Natural killer cell treated with Interleukin-12 subunit alpha and Interleukin-12 subunit beta and Interleukin-15 and Interleukin-18, amount 100 ng/mL, for 72 hours (primary cell): ENCODE measurements at places on chromosomes 2 and 18. TPM values are rescaled to one million over a fixed set of nuclear protein-coding genes. Genes with fewer than 3 reads are reported as not detected.

The KIAA2012 gene
- not detected for total RNA-seq

The CYB5A gene
- total RNA-seq, result 27.2 TPM

The REG3A gene
- not detected for total RNA-seq

The ANKRD30B gene
- total RNA-seq, result not detected

The MATN3 gene
- not detected for total RNA-seq

The ATG4B gene
- 96.2 TPM for total RNA-seq

The RUFY4 gene
- not detected for total RNA-seq
